Stimulated activated CD8-positive, alpha-beta memory T cell treated with anti-CD3 and anti-CD28 coated beads, Interleukin-4, amount 100 ng/mL, for 4 hours (primary cell): ENCODE measurements at places on chromosomes 2 and 18.

GRCh38 chr18:21769206-21769605 is 28.6 kb downstream of the MIB1 start:
- no peak for DNase-seq

GRCh38 chr2:111200333-111200881 is 79.7 kb downstream of the BCL2L11 start:
- DNase-seq: no peak

GRCh38 chr2:60717691-60718090 is 38.4 kb upstream of the PAPOLG start:
- DNase-seq: no peak

DNA sequence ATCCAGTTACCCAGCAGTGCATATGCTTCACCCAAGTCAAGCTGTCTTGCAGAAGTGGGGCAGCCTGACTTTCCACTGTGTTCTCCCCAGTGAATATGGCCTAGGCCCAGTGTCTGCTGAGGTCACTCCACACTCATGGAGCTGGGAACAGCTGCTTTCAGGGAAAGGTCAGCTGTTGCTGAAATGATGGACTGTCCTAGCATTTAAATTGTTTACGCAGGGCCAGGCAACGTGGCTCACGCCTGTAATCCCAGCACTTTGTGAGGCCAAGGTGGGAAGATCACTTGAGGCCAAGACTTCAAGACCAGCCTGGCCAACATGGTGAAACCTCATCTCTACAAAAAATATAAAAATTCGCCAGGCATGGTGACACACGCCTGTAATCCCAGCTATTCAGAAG is 86.5 kb downstream of the LIPG start:
- DNase-seq: no peak

DNA sequence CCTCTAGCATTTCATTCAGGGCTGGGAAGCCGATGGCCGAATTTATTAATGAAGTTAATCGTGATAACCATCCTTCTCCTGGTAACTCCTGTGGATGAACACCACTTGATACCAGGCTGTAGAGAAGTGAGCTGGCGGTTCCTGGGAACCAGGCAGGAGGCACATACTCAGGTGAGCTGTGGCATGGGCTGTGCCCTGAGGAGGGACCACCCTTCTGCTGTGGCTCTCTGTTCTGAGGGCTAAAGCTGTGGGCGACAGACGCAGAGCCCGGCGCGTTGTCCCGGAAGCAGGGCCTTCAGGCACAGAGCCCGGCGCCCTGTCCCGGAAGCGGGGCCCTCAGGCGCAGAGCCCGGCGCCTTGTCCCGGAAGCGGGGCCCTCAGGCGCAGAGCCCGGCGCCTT is 462.3 kb upstream of the SALL3 start:
- no peak for DNase-seq

- no peak for DNase-seq
These were observed 143.0 kb upstream of the RASGRP3 start for GRCh38 chr2:33333433-33333832.

GRCh38 chr2:15521641-15522181 is 39.4 kb downstream of the NBAS start:
- no peak for DNase-seq

DNA sequence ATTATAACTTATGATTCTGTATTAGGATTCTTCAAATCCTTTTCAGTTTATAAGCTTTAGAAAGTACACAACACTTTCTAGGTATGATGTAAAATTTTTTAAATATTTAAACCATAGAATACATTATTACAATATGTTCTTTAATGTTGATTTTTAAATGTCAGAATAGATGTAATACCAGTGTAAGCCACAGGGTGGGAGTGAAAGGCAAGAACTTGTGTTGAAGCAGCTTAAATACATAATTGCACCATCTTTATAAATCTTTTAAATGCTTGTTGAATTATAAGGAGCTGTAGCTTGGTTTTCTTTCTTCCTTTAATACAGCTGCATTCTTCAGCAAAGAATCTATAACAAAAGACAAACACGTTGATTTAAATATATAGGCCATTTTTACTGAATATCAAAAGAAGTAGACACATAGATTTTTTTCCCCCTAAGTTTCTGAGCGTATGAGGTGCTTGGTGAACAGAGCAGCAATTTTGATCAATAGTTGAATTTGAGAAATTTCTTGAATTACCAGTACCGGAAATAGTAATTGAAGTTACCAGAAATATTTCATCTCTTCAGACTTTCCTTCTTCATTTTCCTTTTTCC is 63.0 kb downstream of the TANK start:
- no peak for DNase-seq

DNA sequence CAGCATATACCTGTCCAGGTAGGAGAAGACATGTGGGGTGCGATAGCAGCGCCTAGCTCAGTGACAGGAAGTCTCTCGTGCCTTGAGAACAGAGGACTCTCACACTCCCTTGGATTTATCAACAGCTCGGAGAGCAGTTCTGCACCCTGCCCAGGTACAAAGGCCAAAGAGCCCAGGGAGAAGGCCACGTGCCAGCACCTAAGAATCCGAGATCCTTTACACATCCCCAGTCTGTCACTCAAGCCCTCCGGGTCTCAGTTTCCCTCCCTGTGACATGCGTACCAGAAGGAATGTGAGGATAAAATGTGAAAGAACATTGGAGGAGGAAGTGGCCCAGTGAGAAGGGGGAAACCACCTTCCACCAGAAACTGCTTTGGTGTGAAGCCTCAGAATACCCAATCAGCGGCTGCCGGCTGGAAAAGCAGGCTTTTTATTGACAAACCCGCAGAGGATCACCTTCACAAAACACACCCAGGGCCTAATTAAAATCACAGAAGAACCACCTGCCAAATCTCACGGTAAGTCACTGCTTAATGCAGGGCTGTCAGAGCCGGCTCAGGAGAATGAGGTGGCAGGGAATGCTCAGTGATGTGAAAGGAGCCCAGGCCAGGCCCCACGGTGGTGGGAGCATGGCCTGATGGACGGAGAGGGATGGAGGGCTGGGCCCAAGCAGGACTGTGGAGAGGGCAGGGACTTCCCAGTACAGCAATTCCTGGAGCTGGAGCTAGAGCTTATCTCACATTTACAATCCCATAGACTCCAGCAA is 66.3 kb downstream of the MYO5B start:
- no peak for DNase-seq

DNA sequence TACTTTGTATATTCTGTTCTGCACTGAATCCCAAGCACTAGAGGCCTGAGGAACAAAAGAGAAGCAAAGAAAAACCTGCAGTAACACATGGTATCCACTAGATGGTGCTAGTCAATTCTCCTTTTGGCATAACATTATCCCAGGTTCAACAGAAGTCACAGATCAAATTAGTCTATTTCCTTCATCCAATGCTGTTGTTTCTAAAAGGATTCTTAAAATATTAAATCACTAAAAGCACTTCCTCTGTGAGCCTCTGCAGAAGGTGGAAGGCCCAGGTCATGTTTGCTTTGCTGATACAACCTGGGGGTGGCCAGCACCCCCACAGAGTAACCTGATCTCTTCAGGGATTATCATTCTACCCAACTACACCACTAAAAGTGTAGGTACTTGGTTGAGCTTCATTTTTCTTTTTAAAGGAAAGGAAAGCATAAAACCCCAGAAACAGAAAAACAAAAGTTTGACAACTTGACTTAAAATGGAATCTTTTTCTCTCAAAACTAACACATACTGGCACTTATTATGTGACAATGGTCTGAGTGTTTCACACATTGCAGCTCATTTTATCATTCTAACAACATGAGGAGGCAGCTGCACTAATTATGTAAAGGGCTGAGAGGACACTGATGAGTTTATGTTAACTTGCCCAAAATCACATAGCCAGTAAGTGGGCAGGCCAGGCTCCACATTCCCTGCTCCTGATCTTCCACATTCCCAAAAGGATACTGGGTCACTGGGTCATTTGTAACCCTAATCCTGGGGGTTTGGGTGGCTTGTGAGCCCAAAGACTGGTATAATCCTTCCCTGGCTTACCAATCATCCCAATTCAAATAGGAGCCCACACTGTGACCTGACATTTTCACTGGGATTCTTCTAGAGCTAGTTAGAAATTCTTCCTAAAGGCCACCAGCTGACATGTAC is 66.8 kb upstream of the DNER start:
- DNase-seq: no peak

GRCh38 chr2:162926501-162926900 is 87.9 kb upstream of the KCNH7 start:
- DNase-seq: no peak

- no peak for DNase-seq
These were observed 124.2 kb downstream of the CBLN2 start for GRCh38 chr18:72419914-72420313.

GRCh38 chr2:56749152-56749752 is 565.5 kb downstream of the CCDC85A start:
- no peak for DNase-seq
